Osteoblast (primary cell): ENCODE measurements at places on chromosomes 5 and 9. TPM values are rescaled to one million over a fixed set of nuclear protein-coding genes. Genes with fewer than 3 reads are reported as not detected.

Gene THBS4
- total RNA-seq: 0.29 and 0.36 TPM in 2 replicates

Gene FAM163B
- total RNA-seq: not detected in 2 replicates

Gene SLC4A9
- not detected in 2 replicates for total RNA-seq

Gene CCL28
- total RNA-seq: 11.8 and 15.6 TPM in 2 replicates

Gene FOXE1
- total RNA-seq: not detected in 2 replicates

DNA sequence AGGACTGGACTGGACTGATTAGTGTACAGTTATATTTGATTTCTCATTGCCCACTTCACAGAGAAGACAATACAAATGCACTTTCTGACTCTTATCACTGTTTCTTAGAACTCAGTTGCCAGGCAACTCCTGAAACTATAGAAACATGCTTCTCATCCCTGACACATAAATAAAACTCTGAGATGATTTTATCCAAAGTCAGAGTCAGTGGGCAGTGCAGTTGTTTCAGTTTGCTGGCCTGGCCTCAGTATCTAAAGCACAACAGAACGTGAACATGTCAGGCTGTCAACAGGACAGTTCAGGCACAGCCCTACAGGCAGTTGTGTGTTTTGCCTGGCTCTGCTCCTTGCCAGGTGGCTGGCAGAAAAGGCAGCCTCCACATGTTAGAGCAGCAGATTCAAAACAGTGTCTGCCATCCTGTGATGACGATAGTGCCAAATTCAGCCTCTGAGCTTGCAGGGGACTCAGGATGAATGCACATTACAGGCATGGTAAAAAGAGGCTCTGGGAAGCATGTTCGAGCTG, 65.1 kb upstream of the CCDC152 start:
- no peak overlapping the region for H3K4me3 ChIP-seq
- no peak overlapping the region for H3K27ac ChIP-seq
- no peaks in the 10 kb centered on the region for H3K27me3 ChIP-seq
- peaks cover 5% of the 10 kb centered on the region for H3K4me1 ChIP-seq
- H3K36me3 ChIP-seq: no peaks in the 10 kb centered on the region
- DNase-seq: no peak

- H3K27ac ChIP-seq: no peak overlapping the region
- no peaks in the 10 kb centered on the region for H3K4me1 ChIP-seq
- H3K36me3 ChIP-seq: no peaks in the 10 kb centered on the region
Measured at GRCh38 chr9:75418518-75418917, 330.2 kb downstream of the OSTF1 start.

DNA sequence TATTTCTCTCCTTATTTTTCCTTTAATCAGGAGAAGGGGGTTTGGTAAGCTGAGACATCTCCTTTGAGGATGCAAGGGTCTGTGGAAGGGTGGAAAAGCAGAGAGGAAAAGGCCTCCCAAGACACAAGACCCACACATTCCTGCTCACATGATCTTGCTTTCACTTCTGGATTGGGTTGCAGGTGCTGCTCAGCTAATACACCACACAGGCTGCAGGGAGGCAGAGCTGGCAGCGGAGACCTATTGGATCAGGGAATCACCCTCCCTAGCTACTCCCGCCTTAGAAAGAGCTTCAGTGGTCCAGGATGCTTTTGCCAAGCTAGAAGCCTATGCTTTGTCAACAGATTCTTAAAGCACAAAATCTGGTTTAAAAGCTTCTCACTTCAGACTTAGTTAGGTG, 87.6 kb upstream of the IL33 start:
- no peaks in the 10 kb centered on the region for H3K36me3 ChIP-seq
- no peak overlapping the region for H3K27ac ChIP-seq
- H3K4me3 ChIP-seq: no peak overlapping the region
- no peak for DNase-seq

- no peaks in the 10 kb centered on the region for H3K36me3 ChIP-seq
- H3K4me1 ChIP-seq: no peaks in the 10 kb centered on the region
- H3K27ac ChIP-seq: no peak overlapping the region
- no peak for DNase-seq
Measured at GRCh38 chr5:127791439-127791838, 88.2 kb downstream of the CCDC192 start.

DNA sequence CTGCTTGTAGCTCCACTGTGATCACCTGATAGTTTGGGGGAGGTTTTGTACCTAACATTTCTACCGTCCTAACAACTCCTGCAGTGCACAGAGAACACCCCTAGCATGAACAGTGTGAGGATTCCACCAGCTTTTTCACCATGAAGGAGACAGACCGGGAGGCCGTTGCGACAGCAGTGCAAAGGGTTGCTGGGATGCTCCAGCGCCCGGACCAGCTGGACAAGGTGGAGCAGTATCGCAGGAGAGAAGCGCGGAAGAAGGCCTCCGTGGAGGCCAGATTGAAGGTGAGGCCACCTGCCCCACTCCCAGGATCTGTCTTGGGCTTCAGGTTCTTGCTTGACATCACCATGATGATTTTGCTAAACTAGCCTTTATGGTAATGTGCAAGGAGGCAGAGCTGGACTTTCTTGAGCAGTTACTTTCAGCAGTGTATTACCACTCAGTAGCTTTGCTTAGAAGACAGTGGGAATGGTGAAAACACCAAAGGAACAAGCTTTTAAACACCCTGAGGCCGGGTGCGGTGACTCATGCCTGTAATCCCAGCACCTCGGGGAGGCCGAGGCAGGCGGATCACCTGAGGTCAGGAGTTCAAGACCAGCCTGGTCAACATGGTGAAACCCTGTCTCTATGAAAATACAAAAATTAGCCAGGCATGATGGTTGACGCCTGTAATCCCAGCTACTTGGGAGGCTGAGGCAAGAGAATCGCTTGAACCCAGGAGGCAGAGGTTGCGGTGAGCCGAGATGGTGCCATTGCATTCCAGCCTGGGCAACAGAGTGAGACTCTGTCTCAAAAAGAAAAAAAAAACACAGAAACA, 3.3 kb downstream of the EXOC3 start:
- no peak overlapping the region for H3K4me3 ChIP-seq
- H3K4me1 ChIP-seq: peaks cover 17% of the 10 kb centered on the region
- H3K27ac ChIP-seq: no peak overlapping the region
- peak; percentile 57 for DNase-seq

DNA sequence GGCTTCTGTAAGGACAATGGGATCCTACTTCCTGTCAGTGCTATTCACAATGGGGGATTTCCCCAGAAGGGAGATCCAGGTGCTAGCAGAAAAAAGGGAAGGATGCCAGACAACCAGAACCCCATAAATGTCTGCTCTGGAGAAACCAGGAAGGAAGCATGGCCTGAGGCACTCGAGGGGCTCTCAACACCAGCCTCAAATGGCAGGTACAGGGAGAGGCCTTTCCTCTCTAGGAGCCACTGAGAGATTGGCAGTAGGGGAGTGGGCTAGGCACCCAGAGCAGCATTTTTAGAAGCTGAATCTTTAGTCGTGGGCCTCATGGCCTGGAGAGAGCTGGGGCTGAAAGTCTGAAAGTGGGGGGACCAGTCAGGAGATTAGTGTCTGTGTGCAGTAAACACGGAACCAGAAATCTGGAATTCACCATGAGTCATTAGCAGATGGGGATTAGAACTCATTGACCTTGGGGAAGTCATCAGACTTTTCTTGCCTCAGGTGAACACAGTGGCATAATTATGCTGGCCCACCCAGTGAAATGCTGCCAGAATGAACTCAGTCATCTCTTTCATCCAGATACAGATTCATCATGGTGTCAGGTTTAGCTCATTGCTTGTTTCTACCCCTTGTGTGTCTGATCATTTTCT, 28.3 kb downstream of the ARHGEF28 start:
- no peaks in the 10 kb centered on the region for H3K27me3 ChIP-seq
- no peak overlapping the region for H3K27ac ChIP-seq
- H3K4me3 ChIP-seq: no peak overlapping the region
- no peaks in the 10 kb centered on the region for H3K36me3 ChIP-seq
- no peak for DNase-seq

DNA sequence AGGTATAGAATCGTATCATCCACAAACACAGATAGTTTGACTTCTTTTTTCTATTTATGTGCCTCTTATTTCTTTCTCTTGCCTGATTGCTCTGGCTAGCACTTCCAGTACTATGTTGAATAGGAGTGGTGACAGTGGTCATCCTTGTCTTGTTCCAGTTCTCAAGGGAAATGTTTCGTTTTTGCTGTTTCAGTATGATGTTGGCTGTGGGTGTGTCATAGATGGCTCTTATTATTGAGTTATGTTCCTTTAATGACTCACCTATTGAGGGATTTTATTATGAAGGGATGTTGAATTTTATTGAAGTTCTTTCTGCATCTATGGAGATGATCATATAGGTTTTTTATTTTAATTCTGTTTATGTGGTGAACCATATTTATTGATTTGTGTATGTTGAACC, 70.3 kb downstream of the ENC1 start:
- no peaks in the 10 kb centered on the region for H3K27me3 ChIP-seq
- H3K27ac ChIP-seq: no peak overlapping the region
- DNase-seq: no peak
- no peaks in the 10 kb centered on the region for H3K36me3 ChIP-seq
- H3K4me1 ChIP-seq: peaks cover 3% of the 10 kb centered on the region

DNA sequence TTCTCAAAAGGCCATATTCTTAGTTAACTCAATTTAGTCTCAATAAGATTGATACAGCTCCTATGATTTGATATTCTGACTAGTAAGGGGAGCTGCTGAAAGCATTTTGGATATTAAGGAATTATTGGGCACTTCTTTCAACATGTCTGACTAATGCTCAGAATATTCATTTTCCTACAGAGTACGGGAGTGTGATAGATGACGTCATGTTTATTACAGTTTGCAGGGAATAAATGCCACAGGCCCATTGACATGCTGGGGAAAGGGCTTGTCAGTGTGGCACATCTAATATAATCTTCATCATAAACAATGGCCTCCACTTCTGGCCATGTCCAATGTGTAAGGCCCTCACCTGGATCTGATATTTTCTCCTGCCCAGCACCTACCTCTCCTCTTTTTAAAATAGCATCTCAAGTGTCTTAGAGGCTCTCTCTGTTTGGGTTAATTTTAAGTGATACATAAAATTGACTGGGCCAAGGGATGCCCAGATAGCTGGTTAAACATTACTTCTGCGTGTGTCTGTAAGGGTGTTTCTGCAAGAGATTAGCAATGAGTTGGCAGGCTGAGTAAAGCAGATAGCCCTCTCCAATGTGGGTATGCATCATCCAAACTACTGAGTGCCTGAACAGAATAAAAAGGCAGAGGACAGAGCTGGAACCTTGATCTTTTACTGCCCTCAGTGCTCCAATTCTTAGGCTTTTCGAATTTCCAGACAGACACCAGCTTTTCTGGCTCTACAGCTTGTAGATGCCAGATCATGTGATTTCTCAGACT, 99.3 kb downstream of the SLC24A2 start:
- DNase-seq: no peak
- H3K4me1 ChIP-seq: no peaks in the 10 kb centered on the region
- H3K36me3 ChIP-seq: no peaks in the 10 kb centered on the region
- H3K4me3 ChIP-seq: no peak overlapping the region
- no peaks in the 10 kb centered on the region for H3K27me3 ChIP-seq
- no peak overlapping the region for H3K27ac ChIP-seq

DNA sequence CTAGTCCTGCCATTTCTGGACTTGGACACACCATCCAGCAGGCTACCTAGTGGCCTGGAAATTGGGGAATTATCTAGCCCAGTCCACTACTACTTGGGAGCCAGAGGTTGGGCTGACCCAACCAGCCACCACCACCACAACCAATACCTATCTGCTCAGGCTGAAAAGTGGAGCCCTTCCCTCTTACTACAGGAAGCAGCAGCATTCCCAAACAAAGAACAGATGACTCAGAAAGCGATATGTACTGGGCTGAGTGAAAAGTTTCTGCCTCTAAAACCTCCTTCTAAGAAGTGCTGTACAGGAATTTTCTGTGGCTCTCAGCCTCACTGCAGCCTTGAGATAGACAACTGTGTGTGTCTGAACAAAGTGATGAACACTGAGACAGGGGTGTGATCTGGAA, 279.4 kb downstream of the CDH10 start:
- no peak overlapping the region for H3K27ac ChIP-seq
- DNase-seq: peak; percentile 1
- no peaks in the 10 kb centered on the region for H3K4me1 ChIP-seq

DNA sequence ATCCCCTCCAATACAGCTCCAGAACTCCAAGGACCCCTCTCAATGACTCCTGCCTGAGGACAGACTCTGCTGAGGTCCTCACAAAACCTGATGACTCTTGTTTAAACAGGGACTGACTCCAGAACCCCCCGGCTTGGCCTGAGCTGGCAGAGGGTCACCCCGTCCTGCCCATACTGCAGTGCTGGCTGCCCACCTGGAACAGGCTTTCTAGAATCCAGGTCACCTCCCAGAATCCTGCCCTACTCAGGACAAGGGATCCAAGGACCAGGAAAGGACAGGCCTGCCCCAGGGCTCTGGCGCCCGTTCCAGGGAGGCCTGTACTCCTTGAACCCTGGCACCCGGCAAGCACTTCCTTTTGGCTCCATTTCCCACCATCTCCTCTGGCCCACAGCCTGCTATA, 22.2 kb downstream of the RALGDS start:
- H3K36me3 ChIP-seq: peaks cover 42% of the 10 kb centered on the region
- H3K27ac ChIP-seq: no peak overlapping the region
- DNase-seq: no peak
- no peaks in the 10 kb centered on the region for H3K4me1 ChIP-seq

GRCh38 chr5:59143926-59144333, 561.1 kb downstream of the RAB3C start:
- H3K27ac ChIP-seq: no peak overlapping the region
- no peak overlapping the region for H3K4me3 ChIP-seq
- no peak for DNase-seq

DNA sequence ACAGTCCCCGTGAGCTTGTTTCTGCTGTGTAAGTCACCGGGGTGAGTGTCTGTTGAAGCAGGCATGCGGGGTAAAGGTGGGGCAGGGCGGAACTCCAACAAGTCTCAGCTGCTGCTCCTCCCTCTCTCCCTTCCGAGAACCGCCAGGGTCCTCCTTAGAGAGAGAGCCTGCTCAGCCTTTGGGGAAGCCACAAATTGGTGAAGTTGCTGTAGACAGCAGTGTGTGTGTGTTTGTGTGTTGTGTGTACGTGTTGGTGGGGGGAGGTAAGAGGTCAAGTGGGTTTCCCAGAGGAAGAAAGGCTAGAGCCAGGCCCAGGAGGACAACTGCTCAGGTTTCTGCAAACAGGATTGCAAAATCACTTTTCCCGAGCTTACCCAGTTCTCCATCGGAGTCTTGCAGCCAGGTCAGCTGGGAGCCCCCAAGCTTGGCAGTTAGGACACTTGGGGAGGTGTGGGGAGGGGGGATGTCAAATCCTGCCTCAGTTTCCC, 38.9 kb upstream of the DAB2IP start:
- H3K36me3 ChIP-seq: no peaks in the 10 kb centered on the region
- no peak overlapping the region for H3K4me3 ChIP-seq
- peaks cover 44% of the 10 kb centered on the region for H3K27me3 ChIP-seq
- no peak overlapping the region for H3K27ac ChIP-seq
- DNase-seq: no peak
- no peaks in the 10 kb centered on the region for H3K4me1 ChIP-seq
